LoVo (cell line): ENCODE measurements at places on chromosomes 4 and X.

- DNase-seq, result no peak
Observed at GRCh38 chr4:14910411-14910810, 91.9 kb upstream of the CPEB2 start.

GRCh38 chr4:169369634-169370033 is 98.9 kb upstream of the SH3RF1 start:
- no peak for DNase-seq

DNA sequence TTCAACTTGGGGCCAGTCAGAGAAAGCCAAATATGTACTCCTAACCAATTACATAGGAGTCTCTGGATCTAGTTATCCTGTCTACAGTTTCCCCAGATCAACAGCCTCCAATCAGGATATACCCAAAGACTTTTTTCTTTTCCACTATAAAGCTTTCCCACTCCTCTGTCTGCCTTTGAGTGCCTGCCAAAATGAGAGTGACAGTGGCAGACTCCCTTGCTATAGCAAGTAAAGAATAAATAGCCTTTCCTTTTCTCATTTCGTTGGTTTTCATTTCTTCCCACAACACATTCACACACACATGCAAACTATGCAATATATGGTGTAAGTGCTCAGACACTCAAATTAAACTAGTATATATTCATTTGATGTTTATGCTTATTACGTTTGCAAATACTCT is 302.4 kb upstream of the TACR3 start:
- no peak for DNase-seq

DNA sequence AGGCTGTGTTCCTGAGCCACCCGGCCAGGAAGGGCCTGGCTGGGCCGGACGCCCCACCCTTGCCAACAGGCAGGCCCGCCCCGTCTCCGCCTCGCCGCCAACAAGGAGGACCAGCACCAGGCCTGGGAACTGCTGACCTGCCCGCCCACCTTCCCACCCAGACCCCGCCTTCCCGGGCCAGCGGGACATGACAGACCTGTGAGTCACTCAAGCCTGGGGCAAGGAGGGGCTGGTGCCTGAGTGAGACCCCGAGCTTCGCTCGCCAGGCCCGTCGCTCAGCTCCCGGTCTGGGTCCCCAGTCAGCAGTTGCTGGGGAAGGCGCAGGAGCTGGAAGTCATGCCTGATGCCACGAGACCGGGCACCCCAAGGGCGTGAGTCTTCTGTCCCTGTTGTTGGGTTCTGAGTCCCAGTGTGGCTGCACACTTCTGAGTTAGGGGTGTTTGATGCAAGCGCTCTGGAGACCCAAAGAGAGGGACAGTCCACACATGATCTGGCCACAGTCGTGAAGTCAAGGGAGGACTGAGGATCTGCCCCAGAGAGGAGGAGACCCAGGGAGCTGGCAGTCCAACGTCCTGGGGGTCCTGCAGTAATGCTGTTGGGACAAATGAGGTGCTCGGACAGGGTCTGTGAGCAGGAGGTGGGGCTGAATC is at the start of gene DNASE1L1:
DNASE1L1 (minus strand) TSS at position 33 of the 650 bp plus-strand sequence. CDS start 3,686 bp downstream, outside the sequence.
- peak; percentile 79 for DNase-seq

DNA sequence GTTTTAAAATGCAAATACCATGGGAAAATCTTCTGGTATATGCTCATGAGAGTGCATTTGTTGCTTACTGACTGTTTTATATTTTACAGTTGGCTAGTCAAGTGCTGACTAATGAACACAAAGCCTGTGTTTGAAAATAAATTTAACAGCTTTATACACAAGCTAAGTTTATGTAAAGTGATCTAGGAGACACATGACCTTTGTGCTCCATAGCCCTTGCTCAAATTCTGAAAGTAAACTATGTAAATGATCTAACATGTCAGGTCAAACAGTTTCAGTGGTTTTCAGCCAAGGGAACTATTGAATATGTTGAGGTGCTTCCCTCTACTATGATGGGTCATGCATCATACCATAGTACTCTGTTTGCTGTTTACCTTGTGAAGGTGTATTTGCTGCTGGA is 36.7 kb downstream of the DIAPH2 start:
- no peak for DNase-seq

GRCh38 chr4:186002853-186003252 is 66.1 kb upstream of the TLR3 start:
- no peak for DNase-seq

DNA sequence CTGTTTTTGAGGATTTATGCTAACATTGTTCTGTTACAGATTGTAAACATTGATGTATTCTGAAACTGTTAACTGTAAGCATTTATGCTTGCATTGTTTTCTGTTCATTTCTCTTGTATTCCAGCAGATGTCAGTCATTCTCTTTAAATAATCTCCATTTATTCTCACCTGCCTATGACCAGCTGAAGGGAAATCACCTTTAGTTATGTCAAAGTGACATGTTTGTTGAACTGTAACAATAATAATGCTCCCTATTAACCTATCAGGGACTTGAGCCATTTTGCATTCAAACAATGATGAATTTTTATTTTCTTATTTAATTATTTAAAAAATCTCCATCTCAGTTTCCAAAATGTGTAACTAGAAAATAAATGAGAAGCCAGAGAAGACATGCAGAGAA is 58.0 kb downstream of the SPCS3 start:
- DNase-seq, result peak; percentile 77

GRCh38 chr4:141220271-141220670 is 424 bp upstream of the ZNF330 start:
- no peak for DNase-seq

DNA sequence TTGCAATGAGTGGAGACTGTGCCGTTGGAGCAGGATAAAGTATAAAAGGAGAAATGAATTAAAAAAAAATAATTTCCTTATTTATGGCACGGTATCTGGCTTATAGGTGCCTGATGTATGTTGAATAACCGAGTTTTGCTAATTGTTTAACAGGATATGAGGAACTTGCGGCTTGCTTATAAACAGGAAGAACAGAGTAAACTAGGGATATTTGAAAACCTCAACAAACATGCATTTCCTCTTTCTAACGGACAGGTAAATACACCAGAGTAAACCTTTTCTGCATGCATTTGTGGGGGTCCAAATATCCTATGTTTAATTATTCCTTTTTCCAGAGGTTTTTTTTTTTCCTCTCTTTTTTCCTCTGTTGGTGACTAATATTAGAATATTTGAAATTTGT is 36.8 kb downstream of the MTMR1 start:
- no peak for DNase-seq

DNA sequence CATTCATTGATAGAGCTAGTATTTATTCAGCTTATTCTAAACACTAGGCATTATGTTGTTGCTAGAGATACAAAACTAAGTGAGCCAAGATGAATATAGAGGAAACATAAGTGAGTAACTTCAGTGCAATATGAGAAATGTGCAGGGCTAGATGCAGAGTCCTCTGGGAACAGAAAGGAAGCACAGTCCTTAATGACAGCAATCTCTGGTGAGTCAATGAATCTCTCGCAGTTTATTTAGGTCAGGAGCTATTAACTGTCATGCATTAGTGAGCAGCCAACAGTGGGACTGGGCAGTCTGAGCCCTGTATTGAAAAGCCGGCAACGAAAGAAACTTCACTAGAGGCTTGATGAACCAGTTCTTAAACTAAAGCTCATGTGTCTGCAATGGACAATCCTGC is 598.1 kb upstream of the MAGEB2 start:
- DNase-seq, result no peak

DNA sequence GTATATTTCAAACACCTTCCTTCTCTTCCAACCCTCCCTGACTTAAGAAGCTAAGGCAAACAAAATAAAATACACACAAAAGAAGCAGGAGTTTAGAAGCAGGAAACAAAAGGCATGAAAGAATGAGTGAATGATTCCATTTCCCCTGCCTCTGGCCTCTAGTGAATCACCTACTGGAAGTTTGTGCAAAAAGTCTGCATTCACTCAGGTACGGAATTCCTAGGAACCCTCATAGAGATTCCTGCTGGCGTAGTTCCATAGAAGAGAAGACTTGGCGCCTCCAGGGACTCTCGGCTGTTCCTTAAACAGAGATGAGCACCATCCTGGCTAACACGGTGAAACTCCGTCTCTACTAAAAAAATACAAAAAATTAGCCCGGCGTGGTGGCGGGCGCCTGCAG is 125.9 kb upstream of the TBL1X start:
- DNase-seq, result no peak

GRCh38 chr4:60794372-60794771 is 405.8 kb upstream of the ADGRL3 start:
- DNase-seq, result no peak

DNA sequence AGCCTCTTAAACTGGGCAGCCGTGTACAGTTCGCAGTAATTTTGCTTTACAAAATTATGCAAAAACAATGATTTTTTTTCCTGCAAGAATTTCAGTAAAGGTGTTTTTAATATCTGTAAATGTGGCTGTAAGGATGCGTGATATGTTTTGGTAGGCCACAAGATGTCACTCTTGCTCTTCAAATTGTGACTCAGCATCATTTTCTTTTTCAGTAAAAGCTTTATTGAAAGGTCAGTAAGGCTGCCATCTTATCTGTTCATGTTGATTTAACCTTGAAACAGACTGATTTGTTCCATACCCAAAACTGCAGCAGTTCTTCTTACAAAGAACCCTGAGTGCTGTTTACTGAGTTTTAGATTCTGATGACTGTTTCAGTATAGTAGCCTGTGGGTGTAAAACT is 39.9 kb downstream of the TXLNG start:
- peak; percentile 4 for DNase-seq

DNA sequence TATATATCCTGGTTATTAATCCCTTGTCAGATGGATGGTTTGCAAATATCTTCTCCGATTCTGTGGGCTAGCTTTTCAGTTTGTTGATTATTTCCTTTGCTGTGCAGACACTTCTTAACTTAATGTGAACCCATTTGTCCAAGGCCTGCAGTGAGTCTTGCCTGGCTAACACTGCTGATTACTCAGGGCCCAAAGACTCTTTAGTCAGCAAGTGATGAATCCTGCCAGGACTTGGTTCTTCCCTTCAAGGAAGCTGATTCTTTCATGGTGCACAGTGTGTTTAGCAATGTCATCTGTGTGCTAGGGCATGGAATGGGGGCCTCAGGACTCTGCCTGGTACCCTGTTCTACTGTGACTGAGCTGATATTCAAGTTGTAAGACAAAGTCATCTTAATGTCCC is 81.8 kb upstream of the TEX13A start:
- DNase-seq, result no peak

DNA sequence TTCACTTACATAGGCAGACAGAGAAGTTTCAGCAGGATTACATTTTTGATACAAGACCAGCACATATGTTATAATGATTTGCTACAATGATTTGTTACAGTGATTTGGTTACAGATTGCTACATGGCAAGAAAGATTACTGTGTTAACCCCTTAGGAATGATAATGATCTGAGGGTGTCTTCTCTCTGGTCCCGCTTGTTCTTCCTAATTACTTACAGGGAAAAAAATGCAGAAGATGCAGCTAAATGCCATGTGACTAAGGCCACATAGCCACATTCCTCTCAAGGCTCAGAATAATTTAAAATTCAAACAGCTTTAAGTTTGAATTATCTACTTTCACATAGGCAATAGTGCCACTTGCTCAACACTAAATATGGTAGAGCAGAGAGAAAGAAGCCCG is 9.7 kb upstream of the LAP3 start:
- no peak for DNase-seq

GRCh38 chr4:180866933-180867643 is 1376.1 kb upstream of the TENM3 start:
- DNase-seq, result no peak

GRCh38 chr4:56092540-56092939 is 143.8 kb downstream of the CEP135 start:
- no peak for DNase-seq

- DNase-seq, result peak; percentile 73
Observed at GRCh38 chrX:49172280-49172780, 632 bp downstream of the PLP2 start.

- peak; percentile 1 for DNase-seq
Observed at GRCh38 chrX:133838761-133839676, 146.4 kb downstream of the GPC3 start.

- no peak for DNase-seq
Observed at GRCh38 chr4:117641519-117641918, 392.8 kb upstream of the NDST3 start.

- DNase-seq, result peak; percentile 2
Observed at GRCh38 chrX:107629540-107629909, 1.2 kb downstream of the PRPS1 start.

DNA sequence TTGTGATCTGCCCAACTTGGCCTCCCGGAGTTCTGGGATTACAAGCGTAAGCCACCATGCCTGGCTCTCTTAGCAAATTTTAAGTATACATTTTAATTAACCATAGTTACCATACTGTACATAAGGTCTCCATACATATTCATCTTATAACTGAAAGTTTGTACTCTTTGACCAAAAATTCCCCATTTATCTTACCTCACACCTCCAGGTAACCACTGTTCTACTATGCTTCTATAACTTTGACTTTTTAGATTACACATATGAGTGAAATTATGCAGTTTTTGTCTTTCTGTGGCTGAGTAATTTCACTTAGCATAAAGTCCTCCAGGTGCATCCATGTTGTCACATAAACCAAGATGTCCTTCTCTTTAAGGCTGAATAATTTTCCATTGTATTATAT is 17.4 kb downstream of the C4orf51 start:
- DNase-seq, result no peak

GRCh38 chr4:174069848-174070330 is 213.6 kb downstream of the FBXO8 start:
- no peak for DNase-seq

DNA sequence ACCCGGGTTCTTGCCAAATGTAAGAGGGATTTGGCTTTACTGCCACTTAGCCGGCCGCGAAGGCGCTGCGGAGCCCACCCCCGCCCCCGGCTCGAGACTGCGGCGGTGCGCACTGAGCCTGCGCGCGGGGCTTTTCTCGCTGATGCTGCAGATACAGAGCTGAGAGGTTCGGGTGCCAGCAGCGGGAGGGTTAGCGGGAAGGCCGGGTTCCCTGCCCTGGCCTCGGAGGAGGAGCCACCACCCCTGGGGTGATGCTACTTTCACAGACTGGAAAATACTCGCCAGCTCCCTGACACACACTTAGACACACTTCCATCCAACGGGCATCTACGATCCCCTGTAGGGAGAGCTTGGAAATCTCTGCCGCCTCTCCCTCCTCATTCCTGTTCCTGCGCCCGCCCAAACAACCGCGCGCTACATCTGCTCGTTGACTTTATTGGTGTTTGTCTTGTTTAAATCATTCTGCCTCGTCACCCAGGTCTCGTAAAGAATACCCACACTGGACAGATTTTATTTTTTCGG is 2.1 kb upstream of the PCDH7 start:
- DNase-seq, result no peak

DNA sequence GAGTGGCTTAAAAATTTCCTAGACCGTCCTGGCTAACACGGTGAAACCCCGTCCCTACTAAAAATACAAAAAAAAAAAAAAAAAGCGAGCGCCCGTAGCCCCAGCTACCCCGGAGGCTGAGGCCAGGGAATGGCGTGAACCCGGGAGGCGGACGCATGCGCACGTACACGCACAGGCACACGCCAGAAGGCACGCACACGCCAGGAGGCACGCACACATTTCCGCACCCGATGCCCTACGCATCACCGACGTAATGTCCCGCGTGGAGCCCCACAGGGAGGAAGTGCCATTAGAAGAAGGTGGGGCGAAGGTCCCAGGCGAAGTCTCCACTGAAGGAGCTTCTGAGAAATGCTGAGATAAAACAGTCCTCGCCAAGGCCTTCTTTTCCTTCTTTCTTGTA is 41.4 kb downstream of the NLGN4X start:
- DNase-seq, result no peak

- DNase-seq, result no peak
Observed at GRCh38 chr4:153517159-153517558, 51.0 kb downstream of the TMEM131L start.

- DNase-seq, result no peak
Observed at GRCh38 chr4:173883821-173884220, 353.8 kb upstream of the HAND2 start.
